ENCODE measurements at places on chromosomes 3 and 15.

DNA sequence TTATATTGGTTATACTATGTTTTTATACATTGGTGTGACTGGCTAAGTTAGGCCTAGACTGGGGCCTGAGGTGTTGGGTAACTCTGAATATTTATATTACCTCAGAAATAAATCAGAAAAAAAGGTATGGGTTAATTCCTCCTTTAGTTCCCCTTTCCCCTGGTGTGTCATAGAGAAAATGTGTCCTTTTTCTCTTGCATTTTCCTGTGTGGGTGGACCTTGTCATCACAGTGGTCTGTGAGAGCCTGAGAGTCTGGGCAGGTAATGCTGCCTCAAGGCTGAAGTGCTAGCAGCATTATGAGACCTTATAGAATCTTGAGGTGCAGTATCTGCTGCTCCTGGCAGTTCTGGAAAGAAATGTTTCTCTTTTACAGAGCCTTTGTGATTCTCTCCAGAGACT, 69.7 kb downstream of the PCOLCE2 start:
- no peak for DNase-seq

DNA sequence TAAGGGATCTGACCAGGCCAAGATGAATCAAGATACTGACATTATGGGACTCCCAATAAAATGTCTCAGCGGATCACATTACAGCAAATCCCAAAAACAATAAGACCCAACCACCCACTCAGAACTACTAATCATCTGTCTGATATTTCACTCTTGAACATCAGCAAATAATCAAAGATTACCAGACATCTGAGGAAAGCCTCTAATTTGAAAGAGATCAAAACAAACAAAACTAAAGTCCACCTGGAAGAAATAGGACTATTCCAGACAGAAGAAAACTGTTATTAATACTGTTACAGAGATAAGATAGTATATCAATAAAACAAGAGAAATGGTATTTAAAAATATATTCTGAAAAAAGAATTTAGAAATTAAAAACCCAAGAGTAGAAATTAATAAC, 29.0 kb downstream of the TP53BP1 start:
- DNase-seq, result no peak

GRCh38 chr15:64897345-64897985, 14.2 kb upstream of the ANKDD1A start:
- no peak for DNase-seq

- DNase-seq, result no peak
These were observed 266.0 kb upstream of the ICE2 start for GRCh38 chr15:60744826-60745460.
